ENCODE measurements at places on chromosomes 7 and 10.

DNA sequence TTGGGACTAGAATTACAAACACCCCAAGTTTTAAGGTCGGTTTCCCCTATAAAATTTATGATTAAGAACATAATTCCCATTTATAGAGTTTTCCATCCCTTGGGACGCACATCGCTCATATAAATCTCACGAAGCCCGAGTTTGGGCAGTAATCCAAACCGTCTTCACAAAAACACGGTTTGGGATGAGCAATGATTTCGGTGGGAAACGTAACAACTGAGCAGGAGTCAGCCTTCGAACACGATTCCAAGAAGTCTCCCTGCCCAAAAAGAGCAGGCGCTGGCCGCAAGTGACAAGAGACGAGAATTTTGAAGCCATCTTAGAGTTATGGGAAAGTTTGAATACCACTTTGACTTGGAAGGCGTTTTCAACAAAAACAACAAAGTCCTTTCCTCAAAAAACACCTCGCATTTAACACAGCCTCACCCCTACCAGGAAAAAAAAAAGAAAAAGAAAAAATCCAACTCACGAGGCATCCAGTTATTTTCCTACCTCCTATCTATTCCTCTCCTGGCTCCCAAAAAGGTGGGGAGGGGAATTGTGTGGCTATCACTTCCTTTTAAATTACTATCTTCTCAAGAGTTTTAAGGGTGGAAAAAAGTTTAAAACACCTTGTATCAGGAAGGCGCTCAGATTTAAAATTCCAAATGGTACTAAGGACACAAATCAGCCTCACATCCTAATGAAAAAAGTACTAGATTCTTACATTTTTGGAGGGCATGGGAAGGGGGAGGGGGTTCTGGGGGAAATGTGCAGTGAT, 1.6 kb downstream of the SEPHS1 start:
- no peak for DNase-seq

- DNase-seq = peak; percentile 69
These were observed 2.6 kb downstream of the LDB1 start for GRCh38 chr10:102117391-102118159.

- DNase-seq = no peak
These were observed 89.7 kb downstream of the ATE1 start for GRCh38 chr10:121838149-121838548.

GRCh38 chr10:81309041-81309552, 565.9 kb upstream of the NRG3 start:
- no peak for DNase-seq

DNA sequence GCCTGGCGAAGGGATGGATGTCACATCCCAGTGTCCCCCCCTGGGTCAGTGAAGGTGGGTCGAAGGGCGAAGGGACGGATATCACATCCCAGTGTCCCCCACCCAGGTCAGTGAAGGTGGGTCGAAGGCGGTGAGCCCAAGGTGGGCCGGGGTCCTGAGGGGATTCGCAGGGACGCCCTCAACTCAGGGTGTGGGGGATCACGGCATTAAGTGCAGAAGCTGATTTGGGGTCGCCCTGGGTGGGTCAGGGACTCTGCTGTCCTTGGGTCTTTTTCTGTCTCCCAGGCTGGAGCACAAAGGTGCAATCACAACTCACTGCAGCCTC, 21.9 kb downstream of the ADAP1 start:
- DNase-seq = no peak

- peak; percentile 40 for DNase-seq
These were observed 638 bp downstream of the EGR2 start for GRCh38 chr10:62815381-62816075.

GRCh38 chr10:1109795-1110673, 53.8 kb downstream of the WDR37 start:
- DNase-seq = peak; percentile 81

GRCh38 chr7:48035967-48036478, 680 bp downstream of the C7orf57 start:
- DNase-seq = no peak

- DNase-seq = no peak
These were observed 95.0 kb downstream of the MKI67 start for GRCh38 chr10:128031216-128031615.

DNA sequence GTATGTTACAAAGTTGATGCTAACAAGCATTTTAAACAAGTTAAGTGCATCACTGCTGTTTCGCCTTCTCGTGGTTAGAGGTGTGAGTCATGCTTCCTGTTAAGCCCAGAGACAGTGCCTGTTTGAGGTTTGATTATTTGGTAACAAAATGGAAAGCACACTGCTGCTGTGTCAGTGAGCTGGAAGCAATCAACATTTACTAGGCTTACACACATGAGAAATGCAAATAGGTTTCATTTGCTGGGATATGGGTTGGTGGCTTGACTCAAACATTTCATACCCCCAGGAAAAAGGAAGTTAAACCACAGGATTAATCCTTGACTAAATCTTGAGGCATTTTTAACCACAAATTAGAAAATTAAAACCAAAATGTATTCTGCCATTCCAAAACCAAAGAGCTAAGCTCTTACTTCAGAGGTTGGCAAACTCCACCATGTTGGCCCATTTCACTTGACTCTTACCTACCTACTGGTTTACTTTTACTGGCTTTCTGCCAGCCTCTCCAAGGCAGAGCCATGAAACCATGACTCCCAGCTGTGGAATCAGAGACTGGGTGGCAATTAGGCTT, 139.2 kb downstream of the ETV1 start:
- peak; percentile 64 for DNase-seq

GRCh38 chr10:59553162-59553900, 156.3 kb downstream of the SLC16A9 start:
- no peak for DNase-seq

DNA sequence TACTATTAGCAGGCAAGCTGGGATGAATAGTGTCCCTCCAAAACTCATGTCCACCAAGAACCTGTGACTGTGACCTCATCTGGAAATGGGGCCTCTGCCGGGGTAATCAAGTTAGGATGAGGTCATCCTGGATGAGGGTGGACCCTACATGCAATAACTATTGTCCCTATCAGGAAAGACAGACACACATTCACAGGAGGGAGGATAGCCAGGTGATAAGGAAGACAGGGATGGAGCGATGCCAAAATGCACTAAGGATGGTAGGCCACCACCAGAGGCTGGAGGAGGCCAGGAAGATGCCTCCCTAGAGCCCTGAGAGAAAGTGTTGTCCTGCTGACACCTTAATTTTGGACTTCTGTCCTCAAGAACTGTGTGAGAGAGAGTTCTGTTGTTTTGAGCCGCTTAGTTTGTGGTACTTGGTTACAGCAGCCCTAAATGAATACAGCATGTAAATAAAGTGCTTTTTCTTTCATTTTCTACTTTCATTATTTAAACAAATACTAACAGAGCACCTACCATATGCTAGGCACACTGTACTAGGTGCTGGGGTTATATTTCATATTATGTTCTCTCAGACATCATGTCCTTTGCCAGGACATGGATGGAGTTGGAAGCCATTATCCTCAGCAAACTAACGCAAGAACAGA, 111.9 kb downstream of the USP6NL start:
- no peak for DNase-seq

DNA sequence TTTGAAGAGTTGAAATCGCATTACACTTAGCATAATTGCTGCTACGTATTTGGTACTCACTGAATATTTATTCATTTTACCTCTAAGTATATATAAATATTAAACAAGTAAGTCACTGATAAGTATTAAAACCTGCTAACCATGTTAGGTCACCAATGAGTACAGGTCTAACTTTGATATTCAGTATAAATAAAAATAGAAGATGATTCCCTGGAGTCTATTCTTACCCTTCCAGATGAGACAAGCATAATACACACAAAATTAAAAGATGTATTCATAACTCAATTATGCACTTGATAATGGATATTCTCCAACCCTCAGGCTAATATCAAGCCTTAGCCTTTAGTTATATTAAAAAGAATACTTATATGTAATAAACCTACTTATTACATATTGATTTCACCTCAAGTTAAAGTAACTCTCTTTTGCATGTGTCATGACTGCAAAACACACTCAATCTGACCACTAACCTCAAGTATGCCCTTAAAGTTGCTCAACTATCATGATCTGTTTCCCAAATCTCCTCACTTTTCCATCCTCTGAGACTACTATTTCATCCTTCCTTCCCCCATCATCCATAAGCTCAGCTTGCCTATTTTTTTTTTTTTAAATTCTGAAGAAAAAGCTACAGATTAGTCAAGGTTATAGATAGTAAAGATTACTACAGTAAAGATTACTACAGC, 46.8 kb downstream of the IPMK start:
- DNase-seq = no peak

GRCh38 chr10:103643381-103643780, 149.9 kb downstream of the NEURL1 start:
- no peak for DNase-seq

- no peak for DNase-seq
These were observed 50.9 kb downstream of the TFAM start for GRCh38 chr10:58436071-58436470.

DNA sequence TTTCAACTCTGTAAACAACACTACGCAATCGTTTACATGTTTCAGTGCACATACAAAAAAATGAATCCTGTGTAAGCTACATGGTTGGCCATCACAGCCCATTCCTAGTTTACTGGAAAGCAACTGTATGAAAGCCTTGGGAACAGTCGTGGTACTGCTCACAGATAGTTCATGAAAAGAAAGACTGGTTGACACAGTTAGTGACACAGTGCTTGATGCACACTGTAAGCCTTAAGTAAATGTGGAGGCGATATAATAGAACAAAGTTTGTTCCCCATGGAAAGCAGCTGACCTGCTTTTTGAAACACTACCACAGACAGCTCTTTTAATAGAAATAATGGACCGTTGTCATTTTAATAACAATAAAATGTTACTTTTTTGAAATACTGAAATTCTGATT, 5.1 kb downstream of the CACNA2D1 start:
- DNase-seq = no peak

GRCh38 chr7:131625817-131626372, 69.5 kb upstream of the PODXL start:
- no peak for DNase-seq

GRCh38 chr7:151694441-151694827, 174.7 kb upstream of the RHEB start:
- DNase-seq = no peak

GRCh38 chr7:155404976-155405375, 53.0 kb upstream of the EN2 start:
- no peak for DNase-seq

DNA sequence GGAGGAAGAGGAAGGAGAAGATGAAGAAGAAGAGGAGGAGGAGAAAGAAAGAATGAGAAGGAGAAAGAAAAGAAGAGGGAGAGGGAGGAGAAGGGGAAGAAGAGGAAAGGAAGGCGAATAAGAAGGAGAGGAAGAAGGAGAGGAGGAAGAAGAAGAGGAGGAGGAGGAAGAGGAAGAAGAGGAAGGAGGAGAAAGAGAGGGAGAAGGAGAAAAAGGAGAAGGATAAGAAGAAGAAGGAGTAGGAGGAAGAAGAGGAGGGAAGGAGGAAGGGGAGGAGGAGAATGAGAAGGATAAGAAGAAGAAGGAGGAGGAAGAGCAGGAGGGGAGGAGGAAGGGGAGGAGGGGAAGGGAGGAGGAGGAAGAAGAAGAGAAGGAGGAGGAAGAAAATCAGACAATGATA, 149.2 kb upstream of the LYZL2 start:
- DNase-seq = no peak

GRCh38 chr10:122243550-122243949, 27.5 kb upstream of the BTBD16 start:
- DNase-seq = no peak

GRCh38 chr7:32511791-32512190, 16.5 kb downstream of the AVL9 start:
- no peak for DNase-seq

DNA sequence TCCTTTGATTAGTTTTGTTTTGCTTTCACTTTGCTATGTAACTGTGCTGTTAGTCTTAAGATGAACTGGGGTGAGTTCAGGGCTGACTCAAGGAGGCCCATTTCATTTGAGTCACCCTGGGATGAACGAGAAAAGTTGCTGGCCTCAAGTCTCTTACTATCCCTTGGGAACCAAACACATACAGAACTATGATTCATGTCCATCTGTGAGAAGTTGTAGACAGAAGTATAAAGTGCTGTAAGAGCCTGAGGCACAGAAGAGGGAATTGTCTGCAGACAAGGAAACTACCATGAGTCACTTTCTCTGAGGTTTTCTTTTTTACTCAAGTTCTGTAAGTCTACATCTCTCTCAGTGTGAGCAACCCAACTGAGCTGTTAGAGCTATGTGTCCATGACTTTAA, 179.8 kb upstream of the CSTF2T start:
- peak; percentile 34 for DNase-seq

DNA sequence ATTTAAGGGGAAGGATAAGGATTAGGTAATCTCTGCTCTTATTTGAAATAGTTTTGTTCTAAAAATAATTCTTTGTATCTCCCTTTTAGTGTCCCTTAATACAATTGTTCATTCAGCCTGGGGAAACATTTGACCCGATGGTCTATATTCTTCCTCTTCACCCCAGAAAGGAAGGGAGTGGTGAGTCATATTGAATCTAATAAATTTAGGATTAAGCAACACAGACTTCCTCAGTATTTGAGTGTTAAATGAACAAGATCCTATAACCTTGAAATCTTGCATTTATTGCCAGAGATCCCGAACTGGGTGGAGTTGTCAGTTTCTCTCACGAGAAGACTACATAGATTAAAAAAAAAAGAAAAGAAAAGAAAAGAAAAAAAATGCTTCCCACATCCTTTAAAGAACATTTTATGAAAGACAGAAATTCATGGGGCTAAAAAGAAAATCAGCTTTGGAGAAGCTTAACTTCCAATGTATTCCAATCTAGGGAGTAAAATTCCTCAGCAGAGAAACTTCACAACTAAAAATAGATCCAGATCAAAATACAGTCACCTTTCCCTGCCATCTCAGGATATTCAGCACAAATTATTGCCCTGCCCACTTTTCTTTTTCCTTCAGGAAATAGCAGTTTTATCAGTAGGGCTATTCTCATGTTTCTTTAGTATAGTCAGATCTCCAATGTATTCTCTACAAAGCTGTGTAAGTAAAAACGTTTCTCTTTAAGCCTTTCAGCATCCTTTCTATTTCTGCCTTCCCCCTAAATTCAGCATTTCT, 82.2 kb downstream of the SEMA3D start:
- DNase-seq = no peak

GRCh38 chr7:471866-472639, 47.6 kb downstream of the PDGFA start:
- DNase-seq = no peak

DNA sequence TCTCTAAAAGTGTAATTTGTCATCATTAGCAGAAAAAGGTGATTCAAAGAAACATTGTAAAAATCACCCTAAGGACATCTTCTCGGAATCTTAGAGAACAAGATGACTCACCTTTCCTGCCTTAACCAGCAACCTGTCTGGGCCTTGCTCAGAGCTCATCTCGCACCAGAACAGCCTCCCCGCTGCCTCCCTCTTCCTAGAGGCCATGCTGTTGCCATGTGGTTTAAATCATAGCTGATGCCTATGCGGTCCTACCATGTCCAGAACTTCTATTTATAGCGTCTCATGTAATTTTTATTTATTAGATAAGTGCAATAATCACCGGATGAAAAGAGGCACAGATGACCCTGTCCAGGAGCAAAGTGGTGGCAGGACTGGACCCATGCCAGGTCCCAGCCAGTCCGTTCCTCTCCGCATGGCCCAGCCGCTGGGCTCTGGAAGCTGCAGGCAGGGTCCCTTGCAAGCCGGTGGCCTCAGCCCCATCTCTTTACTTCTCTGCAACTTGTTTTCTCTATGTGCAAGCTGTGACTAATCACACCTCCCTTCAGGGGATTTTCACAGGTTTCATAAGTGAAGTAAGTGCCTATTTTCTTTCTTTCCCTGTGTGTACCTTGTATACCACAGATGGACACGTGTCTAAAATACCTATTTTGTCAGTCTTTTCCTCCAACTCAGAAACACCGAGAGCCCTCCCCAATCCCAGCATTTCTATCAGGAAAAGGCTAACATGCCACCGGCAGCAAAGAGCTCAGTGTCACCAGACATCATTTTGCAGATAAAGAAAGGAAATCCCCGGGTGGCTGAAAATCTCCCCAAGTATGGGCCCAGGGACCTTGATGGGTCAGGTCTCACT, 27.1 kb downstream of the KLF6 start:
- peak; percentile 77 for DNase-seq
